CD4-positive, alpha-beta T cell (primary cell): ENCODE measurements at places on chromosomes 13 and 19.

DNA sequence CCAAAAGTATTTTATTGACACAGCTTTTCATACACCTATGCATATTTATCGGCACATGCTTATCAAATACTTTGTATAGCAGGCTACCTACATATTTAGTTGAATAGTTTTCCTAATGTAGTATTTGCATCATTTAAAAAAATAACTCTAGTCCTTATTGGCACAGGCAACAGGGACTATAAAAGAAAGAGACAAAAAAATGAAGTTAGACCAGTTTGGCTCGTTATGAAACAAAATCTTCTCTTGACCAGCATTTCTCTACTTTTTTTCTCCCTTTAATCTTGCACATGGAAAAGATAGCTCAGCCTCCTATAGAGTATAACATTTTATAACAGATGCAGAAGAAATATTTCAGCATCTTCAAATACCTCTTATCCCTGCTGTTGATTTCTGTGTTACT, 794.8 kb upstream of the MIR17HG start:
- no peak for DNase-seq

DNA sequence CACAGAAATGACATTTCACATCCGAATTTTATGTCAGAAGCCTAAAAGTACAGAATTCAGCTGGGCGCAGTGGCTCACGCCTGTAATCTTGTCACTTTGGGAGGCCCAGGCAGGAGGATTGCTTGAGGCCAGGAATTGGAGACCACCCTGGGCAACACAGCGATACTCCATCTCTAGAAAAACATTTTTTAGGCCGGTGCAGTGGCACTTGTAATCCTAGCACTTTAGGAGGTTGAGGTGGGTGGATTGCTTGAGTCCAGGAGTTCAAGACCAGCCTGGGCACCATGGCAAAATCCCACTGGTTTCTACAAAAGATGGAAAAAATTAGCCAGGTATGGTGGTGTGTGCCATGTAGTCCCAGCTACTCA, 15.3 kb downstream of the NOP53 start:
- no peak for DNase-seq

DNA sequence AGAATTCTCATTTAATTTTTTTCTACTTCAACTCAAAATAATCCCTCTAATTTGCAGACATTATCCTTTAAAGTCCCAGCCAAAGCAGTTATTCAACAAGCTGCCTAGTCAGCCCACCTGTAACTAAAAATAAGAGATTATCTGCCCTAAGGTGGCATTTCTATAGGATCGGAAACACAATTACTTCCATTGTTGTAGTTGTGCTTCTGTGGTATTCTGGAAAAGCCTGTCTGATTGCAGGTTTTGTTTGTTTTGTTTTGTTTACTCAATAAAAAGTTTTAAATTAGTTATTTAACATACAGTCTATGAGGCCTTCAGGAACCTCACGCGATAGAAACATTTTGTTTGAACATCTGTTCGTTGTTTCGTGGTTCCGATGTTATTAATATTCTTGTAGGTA, 101.0 kb downstream of the ZIC5 start:
- DNase-seq, result no peak

- no peak for DNase-seq
Measured at GRCh38 chr19:19659646-19660245, 3.7 kb downstream of the ATP13A1 start.

DNA sequence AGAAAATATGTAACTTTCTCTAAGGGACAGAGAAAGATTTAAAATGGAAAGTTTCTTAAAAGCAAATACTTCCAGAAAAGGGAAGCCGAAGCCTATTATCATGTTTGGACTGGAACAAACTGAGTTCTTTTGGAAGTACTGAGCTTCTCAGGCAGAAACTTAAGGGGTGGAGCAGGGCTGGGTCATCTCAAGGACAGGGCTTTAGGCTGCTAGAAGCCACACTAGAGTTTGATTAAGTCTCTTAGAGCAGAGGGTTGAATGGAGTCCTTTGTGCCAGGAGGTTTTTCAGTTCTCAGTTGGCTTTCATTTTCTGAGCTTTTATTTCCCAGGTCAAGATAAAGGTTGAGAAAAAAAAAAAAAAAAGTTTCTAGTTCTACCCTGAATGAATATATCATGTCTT, 432.7 kb downstream of the SLITRK5 start:
- DNase-seq, result no peak

- DNase-seq, result no peak
Measured at GRCh38 chr13:113423520-113424163, 29.6 kb downstream of the ADPRHL1 start.

DNA sequence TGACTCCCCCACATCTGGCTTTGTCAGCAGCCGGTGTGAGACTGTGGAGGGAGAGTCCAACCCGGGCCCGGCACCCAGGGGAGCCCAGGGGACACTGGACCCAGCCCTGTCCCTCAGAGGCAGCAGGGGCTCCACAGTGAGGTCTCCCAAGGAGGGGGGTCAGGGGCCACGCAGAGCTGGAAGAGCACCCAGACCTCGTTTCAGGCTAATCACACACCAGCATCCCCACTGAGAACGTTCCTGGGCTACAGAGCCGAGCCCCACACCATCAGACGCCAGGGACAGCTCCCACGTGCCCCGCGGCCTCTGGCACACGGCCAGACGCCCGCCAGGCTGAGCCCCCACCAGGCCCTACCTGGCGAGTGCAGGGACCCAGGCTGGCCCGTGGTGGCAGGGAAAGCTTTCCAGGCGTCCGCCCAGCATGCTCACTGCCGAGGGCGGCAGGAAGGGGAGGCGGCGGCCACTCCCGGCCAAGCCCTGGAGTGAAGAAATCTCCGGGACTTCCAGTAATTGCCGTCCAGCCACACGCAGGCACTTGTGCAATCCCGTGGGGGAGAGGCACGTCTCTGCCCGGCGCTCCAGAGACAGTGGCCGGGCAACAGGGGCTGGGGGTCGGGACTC, 19.2 kb downstream of the SBNO2 start:
- no peak for DNase-seq

GRCh38 chr13:95128045-95128643, 173.1 kb downstream of the ABCC4 start:
- DNase-seq, result no peak

DNA sequence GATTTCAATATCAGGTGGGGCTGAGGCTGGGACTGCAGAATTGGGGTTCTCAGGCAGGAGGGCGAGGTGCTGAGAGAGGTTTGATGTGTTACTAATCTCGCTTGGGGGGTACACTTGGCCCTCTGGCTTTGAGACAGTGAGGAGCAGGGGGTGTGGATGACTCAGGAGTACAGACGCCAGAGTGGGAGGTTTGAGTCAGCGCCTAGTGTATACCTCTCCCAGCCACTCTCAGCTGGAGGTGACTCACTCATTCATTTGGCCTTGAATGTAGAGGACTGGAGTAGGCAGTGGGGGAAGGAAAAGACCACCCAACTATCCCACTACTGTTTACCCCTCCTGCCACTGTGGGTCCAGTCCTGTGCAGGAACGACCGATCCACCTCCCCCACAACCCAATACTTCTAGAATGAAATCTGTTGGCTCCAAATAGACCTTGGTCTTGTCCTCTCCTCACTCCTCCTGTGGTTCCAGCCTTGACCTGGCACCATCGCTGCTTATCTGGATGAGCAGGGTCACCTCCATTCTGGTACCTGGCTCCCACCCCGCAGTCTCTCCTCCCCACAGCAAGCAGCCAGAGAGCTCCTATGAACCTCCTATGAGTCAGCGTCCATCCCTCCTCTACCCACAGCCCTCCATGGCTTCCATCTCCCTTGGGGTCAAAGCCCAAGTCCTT, 20.1 kb upstream of the ZNRF4 start:
- no peak for DNase-seq

DNA sequence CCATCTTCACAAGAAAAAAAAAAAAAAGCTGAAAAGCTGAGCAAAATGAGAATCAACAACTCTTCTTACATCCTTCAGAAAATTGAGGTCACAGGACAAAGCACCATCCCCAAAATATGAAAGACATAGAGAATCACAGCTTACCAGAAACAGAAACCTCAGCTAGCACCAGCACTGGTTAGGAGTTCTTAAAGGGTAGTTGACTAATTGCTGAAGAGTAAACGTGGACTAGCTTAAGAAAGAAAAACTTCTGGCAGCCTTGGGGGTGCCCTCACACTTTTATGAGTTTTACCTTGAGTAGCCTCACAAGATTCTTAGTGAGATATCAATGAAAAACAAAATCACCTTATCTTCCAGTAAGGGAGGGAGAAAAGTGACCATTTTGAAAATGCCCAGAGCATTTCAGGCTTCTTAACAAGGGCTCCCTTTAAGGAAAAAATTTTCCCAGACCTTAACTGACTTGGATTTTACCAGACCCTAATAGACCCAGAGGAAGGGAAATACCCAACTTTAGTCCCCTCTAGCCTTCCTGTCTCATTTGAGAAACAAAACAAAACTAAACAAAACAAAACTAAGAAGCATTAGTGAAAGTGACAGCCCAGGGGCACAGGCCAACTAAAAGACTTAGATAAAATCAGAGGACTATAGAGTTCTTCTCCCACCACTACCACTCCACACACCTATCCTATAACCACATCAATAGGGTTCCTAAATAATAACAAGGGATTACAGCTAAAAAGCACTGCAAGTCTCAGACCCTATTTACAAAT, 888.6 kb downstream of the DIAPH3 start:
- DNase-seq, result no peak

- DNase-seq, result no peak
Measured at GRCh38 chr13:24159357-24159756, 1.2 kb upstream of the SPATA13 start.

GRCh38 chr13:21089830-21090229, 28.4 kb upstream of the LATS2 start:
- DNase-seq, result no peak

DNA sequence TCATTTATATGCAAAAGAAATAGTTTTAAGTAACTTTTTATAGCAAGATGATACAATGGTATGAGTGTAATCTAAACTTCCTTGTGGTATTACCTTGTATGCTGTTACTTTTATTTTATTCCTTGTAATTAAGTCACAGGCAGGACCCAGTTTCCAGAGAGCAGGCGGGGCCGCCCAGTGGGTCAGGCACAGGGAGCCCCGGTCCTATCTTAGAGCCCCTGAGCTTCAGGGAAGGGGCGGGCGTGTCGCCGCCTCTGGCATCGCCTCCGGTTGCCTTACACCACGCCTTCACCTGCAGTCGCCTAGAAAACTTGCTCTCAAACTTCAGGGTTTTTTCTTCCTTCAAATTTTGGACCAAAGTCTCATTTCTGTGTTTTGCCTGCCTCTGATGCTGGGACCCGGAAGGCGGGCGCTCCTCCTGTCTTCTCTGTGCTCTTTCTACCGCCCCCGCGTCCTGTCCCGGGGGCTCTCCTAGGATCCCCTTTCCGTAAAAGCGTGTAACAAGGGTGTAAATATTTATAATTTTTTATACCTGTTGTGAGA, 10.2 kb downstream of the PLPPR3 start:
- DNase-seq, result no peak

DNA sequence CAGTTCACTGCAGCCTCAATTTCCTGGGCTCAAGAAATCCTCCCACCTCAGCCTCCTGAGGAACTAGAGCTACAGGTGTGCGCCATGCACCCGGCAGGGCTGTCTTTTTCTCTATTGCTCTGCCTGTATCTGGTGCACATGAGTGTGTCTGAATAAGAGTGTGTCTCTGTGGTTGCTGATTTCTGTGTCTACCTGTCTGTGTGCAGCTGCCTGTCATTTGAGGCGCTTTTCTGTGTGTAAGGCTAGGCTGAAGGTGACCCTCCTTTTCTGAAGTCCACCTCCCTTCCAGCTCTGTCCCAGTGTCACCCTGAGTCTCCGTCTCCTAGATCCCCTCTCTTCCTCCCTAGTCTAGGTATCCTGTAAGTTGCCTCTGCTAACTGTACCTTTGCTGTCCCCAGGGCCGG, 1.5 kb upstream of the PRR12 start:
- DNase-seq, result no peak

DNA sequence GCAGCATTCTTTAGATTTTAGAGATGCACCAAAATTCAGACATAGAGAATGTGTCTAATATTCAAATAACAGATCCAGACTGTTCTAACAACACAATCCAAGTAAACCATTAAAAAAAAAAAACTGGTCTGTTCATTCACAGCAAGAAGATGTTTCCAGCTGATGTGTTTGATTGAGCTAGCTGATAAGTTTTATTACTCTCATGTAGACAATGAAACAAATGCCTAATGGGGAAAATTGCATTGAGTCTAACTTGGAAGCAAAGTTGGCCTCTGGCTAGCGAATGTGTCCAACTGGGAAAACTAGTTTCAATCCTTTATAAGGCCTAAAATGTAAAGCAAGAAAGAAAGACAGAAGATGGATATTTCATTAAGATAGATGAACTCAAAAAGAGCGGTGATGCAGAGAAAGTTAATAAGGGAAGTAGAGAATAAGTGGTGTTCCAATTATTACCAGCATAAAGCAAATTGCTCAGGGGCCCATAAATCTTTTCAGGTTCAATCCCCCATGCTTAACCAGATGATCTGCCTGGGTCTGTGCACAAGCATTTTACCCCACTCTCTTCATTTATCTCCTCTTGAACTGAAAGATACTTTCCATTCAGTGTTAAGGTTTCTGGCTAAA, 54.2 kb downstream of the PCDH9 start:
- no peak for DNase-seq

- no peak for DNase-seq
Measured at GRCh38 chr13:96100457-96101220, 10.7 kb downstream of the HS6ST3 start.

DNA sequence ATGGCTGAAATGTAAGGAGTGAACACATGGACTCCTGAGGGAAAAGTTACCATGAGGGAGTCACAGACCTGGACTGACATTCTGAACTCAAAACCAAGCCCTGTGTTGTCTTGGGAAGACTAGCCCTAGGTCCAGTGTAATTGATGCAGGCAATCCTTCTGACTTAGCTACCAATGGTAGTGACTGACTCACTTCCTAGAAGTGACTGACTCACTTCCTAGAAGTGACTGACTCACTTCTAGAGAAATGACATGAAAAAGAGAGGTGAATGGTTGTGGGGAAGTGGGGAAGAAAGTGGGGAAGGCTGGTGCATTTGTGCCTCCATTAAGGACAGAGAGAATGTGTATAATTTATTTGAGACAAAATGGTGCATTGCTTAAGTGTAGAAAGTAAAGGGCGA, 49.9 kb downstream of the EDNRB start:
- no peak for DNase-seq

GRCh38 chr13:75165543-75166230, 316.3 kb downstream of the TBC1D4 start:
- no peak for DNase-seq

DNA sequence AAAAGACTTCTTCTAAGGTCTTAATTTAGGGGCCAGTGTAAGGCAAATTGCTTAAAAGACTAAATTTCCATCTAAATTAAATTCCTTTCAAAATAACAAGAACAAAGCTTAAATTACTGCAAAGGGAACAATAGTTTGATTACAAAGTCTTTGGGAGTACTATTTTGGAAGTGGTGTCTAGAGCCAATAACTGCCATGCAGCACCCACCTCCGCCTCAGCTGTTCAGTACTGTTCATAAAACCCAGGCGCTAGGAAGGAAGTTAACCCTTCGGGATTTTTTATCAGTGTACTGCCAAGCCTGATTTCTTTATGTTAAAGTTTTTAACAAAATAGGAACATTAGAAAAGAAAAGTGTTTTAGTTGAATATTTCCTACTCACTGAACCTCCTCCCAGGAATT, 210.1 kb downstream of the LIG4 start:
- no peak for DNase-seq
